ENCODE measurements at places on chromosomes 6 and 20. TPM values are rescaled to one million over a fixed set of nuclear protein-coding genes. Genes with fewer than 3 reads are reported as not detected.
A peak's percentile ranks its signal among the peaks of the same experiment; 100 is the strongest.

- no peak for DNase-seq
- H3K27me3 ChIP-seq, result no peaks in the 10 kb centered on the region
- no peak overlapping the region for H3K4me3 ChIP-seq
- H3K4me1 ChIP-seq, result peaks cover 5% of the 10 kb centered on the region
Measured at GRCh38 chr6:157150076-157150475, 173.2 kb downstream of the TMEM242 start.

DNA sequence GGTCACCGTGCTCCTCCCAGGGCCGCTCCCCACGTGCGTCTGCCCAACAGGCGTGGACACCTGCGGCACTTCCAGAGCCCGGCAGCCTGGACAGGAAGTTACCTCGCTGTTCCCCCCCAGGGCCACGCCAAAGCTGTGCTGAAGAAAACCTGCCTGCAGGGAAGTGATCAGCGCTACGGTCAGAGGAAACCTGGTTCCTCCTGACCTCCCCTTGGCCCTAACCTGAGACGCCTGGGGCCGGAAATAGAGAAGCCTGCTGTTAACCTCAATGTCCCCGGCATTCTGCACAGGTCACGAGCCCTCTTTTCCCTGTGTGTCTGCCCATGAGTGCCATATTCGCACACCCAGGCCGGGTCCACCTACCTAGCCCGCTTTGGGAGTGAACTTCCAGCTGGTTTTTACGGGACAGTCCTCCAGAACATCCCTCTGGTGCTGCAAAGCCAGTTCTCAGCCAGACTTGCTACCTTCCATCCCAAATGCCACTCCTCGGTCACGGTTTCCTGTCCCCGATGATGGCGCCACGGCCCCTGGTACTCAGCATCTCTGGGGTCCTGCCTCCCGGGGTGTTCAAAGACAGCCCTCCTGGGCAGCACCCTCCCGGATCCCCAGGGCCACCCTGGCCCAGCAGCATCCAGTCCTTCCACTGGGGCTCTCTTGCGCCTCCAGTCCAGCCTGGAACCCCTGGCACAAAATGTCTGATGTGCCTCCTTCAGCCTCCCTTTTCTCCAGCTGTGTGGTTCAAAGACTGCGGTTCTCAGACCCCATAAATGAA, 12.0 kb upstream of the IRF4 start:
- H3K27me3 ChIP-seq, result peaks cover 11% of the 10 kb centered on the region
- H3K4me1 ChIP-seq, result peaks cover 13% of the 10 kb centered on the region
- DNase-seq, result no peak
- H3K36me3 ChIP-seq, result no peaks in the 10 kb centered on the region
- H3K4me3 ChIP-seq, result no peak overlapping the region
- peak overlapping the region; percentile 19 for H3K27ac ChIP-seq

PRDM13 gene
- total RNA-seq, result not detected

RHAG gene
- not detected for total RNA-seq

MDFI gene
- total RNA-seq, result not detected
